ENCODE measurements at places on chromosomes 7 and 10.

GRCh38 chr10:35398355-35398754 is 62.0 kb downstream of the CCNY start:
- DNase-seq = peak; percentile 17

DNA sequence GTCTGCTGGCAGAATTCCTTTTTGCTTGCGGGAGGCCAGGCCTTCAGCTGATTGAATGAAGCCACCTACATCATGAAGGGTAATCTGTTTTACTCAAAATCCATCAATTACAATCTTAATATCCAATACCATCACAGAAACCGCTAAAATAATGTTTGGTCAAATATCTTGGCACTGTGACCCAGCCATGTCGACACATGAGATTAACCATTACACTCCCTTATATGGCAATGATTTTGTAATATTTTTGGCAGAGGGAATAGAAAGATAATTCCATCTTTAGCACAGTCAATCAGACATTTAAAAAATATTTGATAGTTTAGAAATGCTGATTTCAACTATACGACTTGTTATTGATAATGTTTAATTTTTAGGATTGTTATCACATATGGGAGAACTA is 36.5 kb upstream of the SLC39A12 start:
- no peak for DNase-seq

DNA sequence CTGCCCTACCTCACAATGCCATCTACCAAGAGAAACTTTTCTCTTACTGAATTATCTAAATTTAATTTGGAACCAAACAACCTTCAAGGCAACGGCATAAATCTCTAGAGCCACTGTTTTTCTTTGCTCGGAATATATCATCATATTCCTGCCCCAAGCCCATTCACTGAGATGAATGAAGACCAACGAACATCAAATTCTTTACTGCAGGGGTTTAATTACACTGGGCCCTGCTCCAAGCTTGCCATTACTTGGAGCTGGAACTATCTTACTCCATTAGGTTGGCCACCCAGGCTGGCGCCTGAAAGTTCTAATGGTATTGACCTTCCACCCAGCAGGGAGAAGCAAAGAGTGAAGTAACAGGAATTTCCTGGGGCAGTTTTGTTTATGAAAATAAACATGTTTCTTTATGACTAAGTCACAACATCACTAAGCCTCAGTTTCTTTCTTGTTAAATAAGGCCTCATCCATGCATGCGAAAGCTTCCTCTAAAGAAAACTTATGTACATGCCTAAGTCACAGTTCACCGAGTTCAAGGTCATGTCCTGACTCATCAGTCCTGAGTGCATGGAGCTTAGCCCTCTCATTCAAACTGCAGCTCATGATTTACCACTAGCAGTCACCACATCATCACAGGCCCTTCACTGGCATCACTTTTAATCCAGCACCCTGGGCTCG is 42.1 kb upstream of the ANAPC16 start:
- DNase-seq = no peak

GRCh38 chr10:102726274-102726673 is 11.8 kb downstream of the SFXN2 start:
- DNase-seq = no peak

GRCh38 chr10:50604049-50604640 is 19.6 kb downstream of the SGMS1 start:
- DNase-seq = no peak

GRCh38 chr7:129827467-129827990 is 125.2 kb downstream of the UBE2H start:
- DNase-seq = peak; percentile 16

DNA sequence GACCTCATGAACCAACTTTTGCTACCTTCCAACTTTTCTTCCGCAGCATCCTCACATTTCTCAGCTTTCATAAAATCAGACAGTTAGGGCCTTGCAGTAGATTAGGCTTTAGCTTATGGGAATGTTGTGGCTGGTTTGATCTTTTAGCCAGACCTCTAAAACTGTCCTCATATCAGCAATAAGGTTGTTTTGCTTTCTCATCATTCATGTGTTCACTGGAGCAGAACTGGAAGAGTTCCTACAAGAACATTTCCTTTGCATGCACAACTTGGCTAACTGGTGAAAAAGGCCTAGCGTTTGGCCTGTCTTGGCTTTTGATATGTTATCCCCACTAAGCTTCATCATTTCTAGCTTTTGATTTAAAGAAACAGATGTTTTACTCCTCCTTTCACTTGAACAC is 130.0 kb upstream of the LRRTM3 start:
- DNase-seq = no peak

- DNase-seq = no peak
Observed at GRCh38 chr7:50273870-50274269, 30.6 kb upstream of the IKZF1 start.

- DNase-seq = peak; percentile 25
Observed at GRCh38 chr7:43071604-43072003, 40.8 kb upstream of the HECW1 start.
